Panc1 (cell line): ENCODE measurements at places on chromosomes 11 and 22. TPM values are rescaled to one million over a fixed set of nuclear protein-coding genes. Genes with fewer than 3 reads are reported as not detected.
A peak's percentile ranks its signal among the peaks of the same experiment; 100 is the strongest.

The CSF2RB gene
- not detected for total RNA-seq

The MS4A13 gene
- not detected for total RNA-seq

The LIF gene
- 34.4 TPM for total RNA-seq

The MYOD1 gene
- not detected for total RNA-seq

The C11orf91 gene
- 1.3 TPM for total RNA-seq

GRCh38 chr11:72740060-72740424 lies 12.2 kb downstream of the ARAP1 start:
- DNase-seq = no peak
- no peak overlapping the region for H3K4me3 ChIP-seq
- H3K4me1 ChIP-seq = peaks cover 19% of the 10 kb centered on the region
- no peak overlapping the region for H3K27ac ChIP-seq
- no peaks in the 10 kb centered on the region for H3K36me3 ChIP-seq
- no peaks in the 10 kb centered on the region for H3K27me3 ChIP-seq

DNA sequence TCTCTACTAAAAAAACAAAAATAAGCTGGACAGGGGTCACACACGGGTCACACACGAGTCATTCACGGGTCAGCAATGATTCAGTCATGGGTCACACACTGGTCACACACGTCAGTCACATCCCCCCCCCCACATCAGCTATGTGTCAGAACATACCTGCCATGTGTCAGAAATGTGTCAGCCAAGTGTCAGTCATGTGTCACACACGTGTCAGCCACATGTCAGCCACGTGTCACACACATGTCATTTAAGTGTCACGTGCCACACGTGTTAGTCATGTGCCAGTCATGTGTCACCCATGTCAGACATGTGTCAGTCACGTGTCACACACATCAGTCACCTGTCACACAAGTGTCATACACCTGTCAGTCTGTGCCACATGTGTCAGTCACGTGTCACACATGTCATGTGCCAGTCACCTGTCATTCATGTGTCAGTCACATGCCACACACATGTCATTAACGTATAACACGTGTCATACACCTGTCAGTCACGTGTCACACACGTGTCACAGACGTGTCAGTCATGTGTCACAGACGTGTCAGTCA lies 28.7 kb upstream of the MMP20 start:
- no peak overlapping the region for H3K4me3 ChIP-seq
- DNase-seq = no peak
- no peaks in the 10 kb centered on the region for H3K4me1 ChIP-seq

- peak overlapping the region; percentile 76 for H3K4me3 ChIP-seq
- no peak for DNase-seq
- no peaks in the 10 kb centered on the region for H3K27me3 ChIP-seq
- peaks cover 9% of the 10 kb centered on the region for H3K4me1 ChIP-seq
- no peaks in the 10 kb centered on the region; the same call in 1 of the 2 replicates for H3K36me3 ChIP-seq
- peak overlapping the region; percentile 99 for H3K27ac ChIP-seq
These were observed 756 bp downstream of the CLNS1A start for GRCh38 chr11:77636731-77637344.

GRCh38 chr11:2446590-2447252 lies 1.9 kb downstream of the KCNQ1 start:
- H3K36me3 ChIP-seq = no peaks in the 10 kb centered on the region
- no peak for DNase-seq
- peaks cover 11% of the 10 kb centered on the region; the same call in 1 of the 2 replicates for H3K27me3 ChIP-seq
- H3K4me3 ChIP-seq = no peak overlapping the region
- H3K4me1 ChIP-seq = peaks cover 7% of the 10 kb centered on the region; the same call in 1 of the 2 replicates

- no peak overlapping the region for H3K4me3 ChIP-seq
- DNase-seq = no peak
- H3K36me3 ChIP-seq = peaks cover 3% of the 10 kb centered on the region; the same call in 1 of the 2 replicates
These were observed 4.0 kb downstream of the AP5B1 start for GRCh38 chr11:65776710-65777141.

- no peak for DNase-seq
- H3K27ac ChIP-seq = peak overlapping the region; percentile 76
- no peaks in the 10 kb centered on the region for H3K36me3 ChIP-seq
- H3K4me1 ChIP-seq = peaks cover 53% of the 10 kb centered on the region
- no peak overlapping the region for H3K4me3 ChIP-seq
- H3K27me3 ChIP-seq = no peaks in the 10 kb centered on the region
These were observed 86.5 kb downstream of the MYEOV start for GRCh38 chr11:69380451-69380901.

DNA sequence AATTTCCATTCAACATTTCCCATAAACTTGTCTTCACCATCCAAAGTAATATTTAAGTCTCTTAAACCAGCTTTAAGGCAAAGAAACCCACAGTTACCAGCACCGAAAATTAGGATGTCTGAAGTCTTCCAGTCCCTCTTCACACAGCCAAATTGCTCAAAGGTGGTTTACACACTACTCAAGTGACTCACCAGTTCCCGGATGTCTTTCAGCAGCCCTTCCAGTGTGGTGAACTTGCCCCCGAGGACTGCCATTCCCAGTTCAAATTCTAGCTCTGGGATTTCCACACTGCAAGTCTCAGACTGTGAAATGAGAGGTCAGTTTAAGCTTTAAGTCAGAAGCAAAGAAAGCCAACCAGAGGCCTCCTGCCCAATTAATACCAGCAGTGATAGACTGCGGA lies 5.1 kb downstream of the ZPR1 start:
- peaks cover 82% of the 10 kb centered on the region for H3K36me3 ChIP-seq
- no peak for DNase-seq
- peaks cover 9% of the 10 kb centered on the region for H3K4me1 ChIP-seq

- no peaks in the 10 kb centered on the region for H3K36me3 ChIP-seq
- no peaks in the 10 kb centered on the region for H3K4me1 ChIP-seq
- no peak overlapping the region for H3K27ac ChIP-seq
- H3K4me3 ChIP-seq = no peak overlapping the region
- DNase-seq = no peak
These were observed 67.6 kb downstream of the BARX2 start for GRCh38 chr11:129443276-129443675.

DNA sequence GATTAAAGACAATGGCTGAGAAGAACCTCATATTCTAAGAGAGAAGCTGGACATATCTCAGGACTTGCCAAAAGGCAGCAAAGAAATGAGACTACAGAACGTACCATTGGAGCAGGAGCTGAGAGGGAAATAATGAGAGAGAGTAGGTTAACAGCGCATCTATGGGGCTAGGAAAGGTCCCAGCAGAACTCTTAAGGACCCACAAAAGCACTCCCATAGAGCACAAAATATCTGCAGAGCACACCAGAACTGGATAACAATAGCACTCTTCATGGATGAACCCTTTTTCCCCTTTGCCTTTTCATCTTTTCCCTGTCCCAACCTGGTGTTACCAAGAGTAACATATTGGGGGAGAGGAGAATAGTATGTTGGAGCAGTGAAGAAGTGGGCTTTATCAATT lies 245.8 kb downstream of the METTL15 start:
- DNase-seq = no peak
- no peaks in the 10 kb centered on the region for H3K27me3 ChIP-seq
- H3K27ac ChIP-seq = no peak overlapping the region
- no peaks in the 10 kb centered on the region for H3K36me3 ChIP-seq
- H3K4me1 ChIP-seq = no peaks in the 10 kb centered on the region

DNA sequence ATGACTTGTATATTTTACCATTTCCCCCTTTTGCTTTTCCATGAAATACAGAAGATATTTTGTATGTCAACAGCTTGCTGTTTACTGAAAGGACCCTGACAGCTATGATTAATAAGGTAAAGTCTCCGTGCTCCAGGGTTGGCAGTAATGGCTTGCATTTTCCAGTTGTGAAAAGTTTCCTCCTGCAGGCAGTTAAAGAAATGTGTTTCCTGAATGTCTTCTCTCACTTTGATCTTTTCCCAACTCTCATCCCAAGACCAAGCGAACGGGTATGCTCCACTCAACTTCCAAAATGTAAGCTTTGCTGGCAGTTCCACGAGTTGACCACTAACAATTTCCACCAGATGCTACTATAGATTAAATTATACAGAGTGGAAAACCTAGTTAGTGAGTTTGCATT lies 8.9 kb downstream of the FIBIN start:
- no peaks in the 10 kb centered on the region for H3K36me3 ChIP-seq
- H3K4me1 ChIP-seq = no peaks in the 10 kb centered on the region
- no peak overlapping the region for H3K4me3 ChIP-seq
- H3K27ac ChIP-seq = no peak overlapping the region

DNA sequence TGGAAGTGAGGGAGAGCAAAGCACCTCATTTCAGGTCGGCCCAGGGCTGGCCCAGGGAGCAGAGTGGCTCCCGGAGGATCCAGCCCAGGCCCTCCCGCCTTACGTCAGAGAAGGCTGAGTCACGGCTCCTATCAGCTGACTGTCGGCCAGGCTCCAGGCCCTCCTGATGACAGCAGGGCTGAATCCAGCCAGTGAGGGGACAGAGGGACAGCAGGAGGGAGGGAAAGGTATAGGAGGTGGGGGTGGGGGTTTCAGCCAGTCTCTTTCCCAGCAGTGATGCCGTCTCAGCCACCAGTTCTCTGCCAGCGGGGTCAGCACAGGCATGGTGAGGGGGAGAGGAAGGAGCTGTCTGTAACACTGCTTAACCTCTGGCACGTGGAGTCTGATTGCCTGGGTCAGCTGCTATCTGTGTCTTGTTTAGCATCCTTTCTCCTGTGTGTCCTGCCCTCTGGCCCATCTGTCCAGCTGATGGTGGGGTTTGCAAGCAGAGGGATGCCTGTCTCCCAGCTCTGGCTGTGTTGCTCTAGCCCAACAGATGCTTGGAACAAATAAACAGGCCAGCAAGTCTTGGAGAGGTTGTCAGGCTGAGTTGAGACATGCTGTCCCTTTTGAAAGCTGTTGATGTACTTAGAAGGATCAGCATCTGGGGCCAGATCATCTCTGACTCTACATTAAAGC lies 74.0 kb downstream of the ADAMTS15 start:
- H3K4me3 ChIP-seq = no peak overlapping the region
- no peaks in the 10 kb centered on the region for H3K27me3 ChIP-seq
- H3K36me3 ChIP-seq = no peaks in the 10 kb centered on the region
- peaks cover 5% of the 10 kb centered on the region; the same call in 1 of the 2 replicates for H3K4me1 ChIP-seq

DNA sequence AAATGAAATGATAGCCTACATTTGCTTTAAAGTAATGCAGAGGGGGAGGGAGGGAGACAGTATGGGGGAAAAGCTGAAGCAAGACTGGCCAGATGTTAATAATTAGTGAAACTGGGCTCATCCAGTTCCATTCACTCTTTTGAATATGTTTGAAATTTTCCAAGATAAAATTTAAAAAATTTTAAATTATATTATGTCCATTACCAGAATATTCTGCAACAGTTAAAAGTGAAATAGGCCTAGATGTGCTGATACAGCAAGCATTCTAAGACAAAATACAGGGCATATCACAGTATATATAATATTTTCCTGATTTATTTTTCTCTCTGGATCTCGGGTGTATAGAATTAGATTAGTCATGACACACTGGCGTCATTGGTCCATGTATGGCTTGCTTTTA lies 13.6 kb upstream of the ZNRF3 start:
- no peaks in the 10 kb centered on the region for H3K4me1 ChIP-seq
- H3K36me3 ChIP-seq = no peaks in the 10 kb centered on the region
- no peak overlapping the region for H3K27ac ChIP-seq
- H3K27me3 ChIP-seq = no peaks in the 10 kb centered on the region
- DNase-seq = no peak

DNA sequence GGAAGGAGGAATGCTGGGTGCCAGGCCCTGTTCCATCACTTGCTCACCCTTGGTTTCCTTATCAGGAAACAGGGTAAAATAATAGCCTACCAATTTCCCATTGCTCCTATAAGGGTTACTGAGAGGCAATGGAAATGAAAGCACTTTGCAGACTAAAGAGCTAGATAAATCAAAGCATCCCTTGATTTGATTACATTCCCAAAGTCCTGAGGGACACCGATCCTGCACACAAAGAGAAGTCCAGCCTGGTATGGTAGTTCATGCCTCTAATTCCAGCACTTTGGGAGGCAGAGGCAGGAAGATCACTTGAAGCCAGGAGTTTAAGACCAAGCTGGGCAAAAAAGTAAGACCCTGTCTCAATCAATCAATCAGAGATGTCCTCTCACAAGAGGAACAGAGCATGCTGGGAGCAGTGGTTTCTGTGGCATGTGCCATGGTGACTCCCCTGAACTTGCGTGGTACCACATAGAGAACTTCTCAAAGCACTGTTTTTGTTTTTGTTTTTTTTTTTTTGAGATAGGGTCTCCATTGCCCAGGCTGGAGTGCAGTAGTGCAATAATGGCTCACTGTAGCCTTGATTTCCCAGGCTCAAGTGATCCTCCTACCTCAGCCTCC lies 10.7 kb downstream of the TBC1D10A start:
- H3K36me3 ChIP-seq = no peaks in the 10 kb centered on the region
- no peak overlapping the region for H3K4me3 ChIP-seq
- DNase-seq = no peak
- peaks cover 34% of the 10 kb centered on the region for H3K4me1 ChIP-seq

DNA sequence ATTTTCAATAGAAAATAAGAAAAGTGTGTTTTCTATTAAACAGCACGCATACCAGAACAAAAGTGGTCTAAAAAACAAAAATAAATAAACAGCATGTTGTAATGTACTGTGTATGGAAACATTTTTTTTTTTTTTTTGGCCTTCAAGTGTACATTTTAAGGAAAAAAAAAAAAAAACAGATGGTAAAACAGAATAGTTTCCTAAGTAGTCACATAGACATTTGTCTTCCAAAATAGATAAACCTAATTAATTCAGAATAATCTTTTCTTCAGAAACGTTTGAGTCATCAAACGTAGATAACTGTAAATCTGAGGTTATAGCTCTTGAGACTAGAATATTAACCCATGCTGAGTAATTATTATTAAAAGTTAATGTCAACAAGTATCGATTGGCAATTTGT lies 396 bp upstream of the CFAP300 start:
- no peaks in the 10 kb centered on the region for H3K36me3 ChIP-seq
- peak overlapping the region; percentile 85 for H3K27ac ChIP-seq
- peaks cover 11% of the 10 kb centered on the region for H3K4me1 ChIP-seq
- peak overlapping the region; percentile 82 for H3K4me3 ChIP-seq
- no peak for DNase-seq

GRCh38 chr11:63564784-63565350 lies 1.7 kb upstream of the PLAAT2 start:
- no peaks in the 10 kb centered on the region for H3K27me3 ChIP-seq
- no peak for DNase-seq
- H3K4me3 ChIP-seq = no peak overlapping the region
- H3K36me3 ChIP-seq = no peaks in the 10 kb centered on the region
- no peak overlapping the region for H3K27ac ChIP-seq
